Left lung (tissue), 14 donors: ENCODE measurements at places on chromosomes 12 and 14.

GRCh38 chr14:72565917-72566316, 328.0 kb downstream of the DPF3 start:
- DNase-seq = no peak

- DNase-seq = no peak
Measured at GRCh38 chr12:78315028-78315427, 484.3 kb downstream of the NAV3 start.

DNA sequence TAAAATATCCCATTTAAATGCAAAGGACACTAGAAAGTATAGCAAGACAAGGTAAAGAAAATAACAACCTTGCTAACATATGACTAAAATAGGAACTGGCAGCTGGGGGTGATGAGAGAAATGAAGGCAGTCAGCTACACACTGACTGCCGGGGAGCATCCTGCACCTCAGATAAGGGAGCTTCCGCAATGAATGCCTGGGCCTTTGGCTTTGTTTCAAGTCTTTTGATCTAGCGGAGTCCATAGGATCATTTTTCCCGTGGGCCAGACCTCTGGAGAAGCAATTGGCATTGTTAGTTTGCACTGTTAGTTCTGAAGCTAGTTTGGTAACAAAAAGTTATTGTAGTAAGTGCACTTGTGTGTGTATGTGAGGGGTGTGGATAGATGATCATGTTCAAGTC, 639.9 kb downstream of the DIO2 start:
- no peak for DNase-seq

DNA sequence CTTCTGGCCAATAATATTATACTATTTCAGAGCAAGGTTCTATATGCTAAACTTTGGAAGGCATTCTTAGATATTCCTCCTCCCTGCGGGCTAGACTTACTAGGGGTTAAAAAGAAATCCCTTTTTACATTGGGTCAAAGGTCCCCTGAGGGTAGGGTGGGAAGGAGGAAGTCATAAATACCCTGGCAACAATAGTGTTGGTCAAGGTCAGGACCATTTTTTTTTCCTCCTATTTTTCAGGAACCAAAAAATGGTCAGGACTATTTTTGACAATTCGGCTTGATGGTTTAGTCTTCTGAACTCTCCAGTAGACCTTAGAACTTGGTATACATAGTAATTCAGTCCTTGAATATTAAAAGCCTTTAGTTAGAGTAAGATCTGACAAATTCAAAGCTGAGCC, 4.5 kb upstream of the NANOG start:
- no peak for DNase-seq

DNA sequence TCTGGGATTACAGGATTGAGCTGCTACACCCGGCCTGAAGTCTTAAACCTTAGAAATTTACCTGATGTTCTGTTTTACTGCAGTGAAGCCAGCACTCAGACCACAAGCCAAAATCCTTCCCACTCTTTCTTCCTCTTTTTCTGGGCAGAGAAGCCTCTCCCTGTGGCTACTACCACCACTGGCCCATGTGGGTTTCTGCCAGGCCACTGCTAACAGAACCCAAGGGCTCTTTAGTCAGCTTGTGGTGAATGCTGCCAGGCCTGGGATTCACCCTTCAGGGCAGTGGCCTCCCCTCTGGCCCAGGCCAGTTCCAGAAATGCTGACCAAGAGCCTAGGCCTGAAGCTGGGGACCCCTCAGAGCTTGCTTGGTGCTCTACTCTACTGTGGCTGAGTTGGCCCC, 35.3 kb downstream of the GAS2L3 start:
- DNase-seq = peak; percentile 50

DNA sequence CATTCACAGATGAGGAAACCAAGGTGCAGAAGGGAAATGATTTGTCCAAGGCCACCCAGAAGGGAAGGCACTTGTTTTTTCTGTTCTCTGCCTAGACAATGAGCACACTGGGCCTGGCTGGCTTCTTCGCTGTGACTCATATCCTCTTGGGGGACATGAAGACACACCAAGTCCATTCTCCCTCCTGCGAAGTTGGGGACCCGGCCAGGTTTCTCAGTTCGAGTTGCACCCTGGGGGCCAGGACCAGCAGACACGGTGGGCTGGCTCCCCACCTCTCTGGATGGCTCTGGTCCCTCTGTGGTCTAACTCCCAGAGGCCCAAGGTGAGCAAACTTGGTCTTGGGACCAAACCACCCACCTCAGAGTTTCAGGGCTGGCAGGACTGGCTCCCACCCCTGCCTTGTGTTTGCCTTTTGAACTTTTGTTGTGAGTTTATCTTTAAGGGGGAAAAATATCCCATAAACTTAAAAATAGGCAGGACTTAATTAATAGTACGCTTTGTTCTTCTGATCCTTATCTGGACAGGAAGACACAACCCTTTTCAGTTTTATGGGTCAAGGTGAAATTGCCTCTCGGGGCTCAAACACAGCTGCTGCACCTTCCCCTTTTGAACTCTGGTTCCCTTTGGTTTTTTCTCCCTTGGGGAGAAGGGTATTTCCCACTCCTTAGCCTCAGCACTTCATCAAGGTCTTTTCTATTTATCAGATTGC, 9.0 kb upstream of the MLEC start:
- DNase-seq = no peak

DNA sequence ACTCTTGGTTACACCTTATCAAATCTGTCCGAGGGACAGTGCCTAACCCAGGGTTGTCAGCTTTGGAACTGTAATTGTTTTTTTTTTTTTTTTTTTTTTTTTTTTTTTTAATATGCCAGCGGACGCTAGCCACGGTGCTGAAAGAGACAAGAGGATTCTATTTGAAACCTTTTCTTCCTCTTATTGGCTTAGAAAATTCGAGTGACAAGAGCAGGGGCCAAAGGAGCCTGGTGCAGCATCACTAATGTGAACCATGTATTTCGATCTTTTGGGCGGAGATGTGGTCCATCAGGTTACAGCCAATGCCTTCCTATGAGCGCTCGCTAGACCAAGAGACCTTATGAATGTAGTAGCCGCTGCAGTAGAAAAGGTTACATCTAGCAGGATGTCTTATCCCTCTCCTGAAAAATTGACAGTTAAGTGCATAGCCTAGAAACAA, 922 bp downstream of the PTPRR start:
- DNase-seq = peak; percentile 25

DNA sequence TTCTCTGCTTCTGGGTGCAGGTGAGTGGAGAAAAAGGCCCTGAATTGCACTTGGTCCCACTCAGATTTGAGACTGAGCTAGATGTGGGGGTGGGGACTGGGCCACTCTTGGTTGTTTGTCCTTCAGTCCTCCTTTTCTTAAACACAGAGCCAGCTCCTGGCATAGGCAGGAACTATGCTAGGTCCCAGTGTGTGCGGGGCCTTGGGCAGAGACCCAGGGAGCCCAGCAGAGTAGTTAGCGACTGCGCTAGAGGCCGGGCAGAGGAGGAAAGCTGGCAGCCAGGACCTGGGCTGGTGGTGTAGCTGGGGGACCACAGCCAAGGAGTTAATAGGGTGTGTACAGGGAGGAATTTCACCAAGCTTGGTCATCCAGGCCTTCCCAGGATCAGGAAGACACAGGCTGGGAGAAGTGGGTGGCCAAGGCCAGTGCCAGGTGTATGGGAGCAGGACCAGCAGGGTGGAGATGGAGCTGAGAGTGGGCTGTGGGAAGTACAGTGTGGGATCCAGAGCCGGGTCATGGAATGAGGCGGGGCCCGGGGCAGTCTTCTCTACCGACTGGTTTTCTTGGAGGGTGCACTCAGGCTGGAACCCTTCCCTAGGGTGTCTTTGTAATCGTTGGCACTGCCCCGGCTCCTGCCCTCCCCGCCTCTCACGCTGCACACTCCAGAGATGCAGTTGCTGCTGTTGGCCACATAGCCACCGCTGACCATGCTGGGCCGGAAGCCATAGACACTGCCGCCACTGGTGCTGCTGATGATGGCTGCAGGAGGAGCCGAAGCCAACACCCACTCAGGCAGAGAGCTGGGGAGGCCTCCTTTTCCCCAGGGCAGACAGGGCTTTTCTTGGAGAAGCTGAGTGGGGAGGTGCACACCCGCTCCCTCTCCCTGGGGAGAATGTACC, 8.7 kb downstream of the KRT71 start:
- DNase-seq = no peak

- no peak for DNase-seq
Measured at GRCh38 chr12:26473291-26473690, 277.9 kb downstream of the SSPN start.

- peak; percentile 12 for DNase-seq
Measured at GRCh38 chr12:2075508-2076195, 22.9 kb downstream of the CACNA1C start.

DNA sequence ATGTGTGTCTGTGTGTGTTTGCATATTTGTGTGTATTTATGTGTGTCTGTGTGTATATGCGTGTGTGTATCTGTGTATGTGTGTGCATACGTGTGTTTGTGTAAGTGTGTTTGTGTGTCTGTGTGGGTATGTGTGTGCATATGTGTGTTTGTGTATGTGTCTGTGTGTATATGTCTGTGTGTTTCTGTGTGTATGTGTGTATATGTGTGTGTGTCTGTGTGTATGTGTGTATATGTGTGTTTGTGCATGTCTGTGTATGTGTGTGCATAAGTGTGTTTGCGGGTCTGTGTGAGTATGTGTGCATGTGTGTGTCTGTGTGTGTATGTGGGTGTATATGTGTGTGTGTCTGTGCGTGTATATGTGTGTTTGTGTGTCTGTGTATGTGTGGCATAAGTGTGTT, 1030.5 kb upstream of the TMEM132C start:
- DNase-seq = no peak

DNA sequence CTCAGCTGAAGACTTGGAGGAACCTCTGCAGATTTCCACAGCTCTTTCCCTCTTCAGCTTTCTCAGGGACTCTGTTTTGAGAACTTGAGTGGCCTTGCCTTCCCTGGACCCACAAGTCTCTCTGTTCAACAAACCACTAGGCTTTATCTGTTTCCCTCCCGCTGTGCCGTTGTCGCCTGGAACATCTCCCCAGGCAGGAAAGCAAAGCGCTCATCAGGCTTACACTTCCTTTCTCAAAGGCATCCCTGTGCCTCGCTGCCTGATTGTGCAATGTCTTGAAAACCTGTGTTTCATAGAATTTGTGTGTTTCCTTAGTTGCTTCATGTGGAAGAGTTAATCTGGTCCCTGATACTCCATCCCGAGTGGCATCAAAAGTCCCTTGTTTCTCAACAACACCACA, 64.1 kb downstream of the PPM1A start:
- no peak for DNase-seq

- no peak for DNase-seq
Measured at GRCh38 chr14:32200368-32201192, 1.3 kb upstream of the RNU6-7 start.

- DNase-seq = no peak
Measured at GRCh38 chr12:95710386-95710785, 80.2 kb downstream of the NTN4 start.

GRCh38 chr14:33062476-33062875, 123.8 kb downstream of the NPAS3 start:
- DNase-seq = peak; percentile 5

DNA sequence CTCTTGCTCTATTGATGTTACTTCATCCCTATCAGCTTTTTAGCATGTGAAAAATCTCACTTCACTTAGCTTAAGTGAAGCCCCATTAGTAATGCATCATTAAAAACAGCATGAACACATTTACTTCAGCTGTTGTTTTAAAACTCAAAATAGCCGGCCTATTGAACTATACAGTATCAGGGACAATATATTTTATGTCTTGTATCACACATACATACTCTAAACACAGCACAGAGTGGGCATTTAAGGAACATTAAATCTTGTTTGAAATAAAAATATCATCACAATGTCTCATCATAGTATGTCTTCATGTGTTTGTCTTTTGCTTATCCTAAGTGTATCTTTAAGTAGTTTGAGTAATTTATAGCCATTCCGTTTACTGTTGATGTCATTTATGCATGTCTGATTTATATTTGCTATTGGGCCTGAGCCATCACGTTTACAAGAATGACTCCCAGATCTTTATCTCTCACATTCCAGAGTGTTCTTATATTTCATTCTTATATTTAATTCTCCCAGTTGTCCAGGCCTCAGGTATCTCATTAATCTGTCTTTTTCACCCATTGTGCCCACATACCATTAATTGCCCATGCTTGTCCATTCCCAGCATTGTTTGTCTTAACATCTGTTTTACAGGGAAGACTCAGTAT, 57.5 kb downstream of the ARHGAP5 start:
- DNase-seq = no peak

DNA sequence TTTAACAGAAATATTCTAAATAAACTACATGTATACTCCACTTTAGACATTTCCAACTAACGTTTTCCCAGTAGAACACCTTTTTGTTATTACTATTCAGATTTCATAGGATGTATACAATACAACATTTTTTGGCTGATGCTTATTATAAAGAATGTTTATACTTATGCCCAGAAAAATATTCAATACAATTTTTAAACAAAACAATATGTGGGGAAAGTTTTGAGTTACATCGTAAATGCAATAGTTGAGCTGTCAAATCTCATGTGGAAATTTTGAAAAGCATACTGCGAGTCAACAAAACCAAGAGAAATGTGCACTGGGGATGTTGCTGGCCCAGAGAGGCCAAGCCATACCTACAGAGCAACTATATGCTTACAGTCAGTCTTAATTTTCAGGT, 18.2 kb upstream of the MON2 start:
- DNase-seq = no peak
